ENCODE measurements at places on chromosomes 1 and 21.

GRCh38 chr21:25298512-25299491 lies 308.5 kb downstream of the MRPL39 start:
- no peak for DNase-seq

DNA sequence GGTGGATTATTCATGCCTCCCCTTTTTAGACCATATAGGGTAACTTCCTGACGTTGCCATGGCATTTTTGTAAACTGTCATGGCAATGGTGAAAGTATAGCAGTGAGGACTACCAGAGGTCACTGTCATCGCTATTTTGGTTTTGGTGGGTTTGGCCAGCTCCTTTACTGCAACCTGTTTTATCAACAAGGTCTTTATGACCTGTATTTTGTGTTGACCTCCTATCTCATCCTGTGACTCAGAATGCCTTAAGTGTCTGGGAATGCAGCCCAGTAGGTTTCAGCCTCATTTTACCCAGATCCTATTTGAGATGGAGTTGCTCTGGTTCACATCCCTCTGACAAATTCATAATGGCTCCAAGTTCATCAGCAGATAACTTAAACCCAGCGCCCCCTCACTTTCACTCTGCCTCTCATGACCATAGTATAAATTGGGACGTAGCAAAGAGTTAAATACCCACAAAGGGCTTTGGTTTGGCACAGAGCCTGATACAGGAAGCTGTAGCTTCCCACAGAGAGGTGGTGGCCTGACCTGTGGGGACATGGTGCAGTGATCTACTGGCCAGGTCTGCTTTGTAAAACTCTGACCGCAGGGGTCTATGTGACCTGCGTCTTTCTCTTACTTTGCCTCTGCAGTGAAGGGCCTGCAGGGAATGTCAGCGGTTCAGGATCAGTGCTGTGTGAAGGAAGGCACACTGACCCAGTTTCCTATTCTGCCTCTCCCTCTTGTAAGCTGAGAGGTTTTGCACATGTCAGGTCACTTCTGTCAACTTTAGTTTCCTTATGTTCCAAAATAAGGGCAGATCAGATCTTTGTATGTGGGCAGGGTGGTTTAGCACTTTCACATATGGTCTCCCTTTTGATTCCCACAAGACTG lies 78.1 kb upstream of the ZNF644 start:
- DNase-seq = no peak

DNA sequence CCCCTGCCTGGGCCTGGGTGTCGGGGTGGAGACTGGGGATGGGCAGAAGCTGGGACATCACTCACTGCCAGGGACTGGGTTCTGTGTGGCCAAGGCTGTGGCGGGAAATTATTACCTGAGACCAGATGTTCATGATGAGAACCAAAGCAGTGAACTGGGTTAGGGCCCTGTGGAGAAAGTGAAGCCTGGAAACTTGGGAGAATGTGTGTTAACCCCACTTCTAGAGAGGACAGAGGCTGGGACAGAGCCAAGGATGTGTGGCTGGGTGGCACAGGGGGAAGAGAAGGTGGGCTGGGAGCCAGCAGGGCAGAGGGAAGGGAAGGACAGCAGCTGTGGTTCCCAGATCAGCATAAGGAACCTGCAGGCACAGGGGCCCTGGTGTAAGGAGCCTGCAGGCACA lies 31.3 kb downstream of the CNIH3 start:
- DNase-seq = no peak

DNA sequence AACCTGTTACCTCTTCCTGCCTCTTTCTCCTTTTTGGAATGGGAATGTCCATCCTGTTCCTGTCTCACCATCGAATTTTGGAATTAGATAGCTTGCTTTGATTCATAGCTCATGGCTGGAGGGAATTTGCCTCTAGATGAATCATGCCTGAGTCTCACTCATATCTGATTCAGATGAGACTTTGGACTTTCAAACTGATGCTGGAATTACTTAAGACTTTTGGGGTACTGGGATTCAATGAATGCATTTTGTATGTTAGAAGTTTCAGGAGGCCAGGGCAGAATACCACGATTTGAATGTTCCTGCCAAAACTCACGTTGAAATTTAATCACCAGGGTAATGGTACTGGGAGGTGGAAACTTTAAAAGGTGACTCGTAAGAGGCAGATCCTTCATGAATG lies 132.4 kb downstream of the DSCAM start:
- peak; percentile 46 for DNase-seq

- DNase-seq = no peak
Observed at GRCh38 chr1:53112861-53113260, 29.6 kb downstream of the SLC1A7 start.

- no peak for DNase-seq
Observed at GRCh38 chr1:14897997-14898645, 255.4 kb upstream of the TMEM51 start.

DNA sequence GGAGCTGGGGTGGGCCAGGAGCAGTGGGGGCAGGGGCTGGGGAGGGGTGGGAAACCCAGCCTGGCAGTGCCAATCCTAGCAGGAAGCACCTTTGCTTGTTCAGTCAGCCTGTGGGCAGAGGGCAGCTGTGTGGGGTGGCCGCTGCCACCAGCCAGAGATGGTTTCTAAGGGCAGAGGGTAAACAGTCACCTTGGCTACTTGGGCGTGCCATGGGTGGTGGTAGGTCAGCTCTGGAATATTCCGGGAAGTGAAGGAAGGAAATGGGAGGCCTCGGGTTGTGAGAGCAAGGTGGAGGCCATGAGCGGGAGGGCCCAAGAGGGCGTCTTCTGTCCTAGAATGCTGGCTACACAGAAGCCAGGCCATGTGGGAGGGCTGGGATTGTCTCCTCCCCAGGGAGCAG lies 20.7 kb upstream of the WNT4 start:
- no peak for DNase-seq

GRCh38 chr1:20029178-20029912 lies 40.6 kb upstream of the PLA2G5 start:
- no peak for DNase-seq

- no peak for DNase-seq
Observed at GRCh38 chr1:17819129-17819802, 64.1 kb downstream of the ACTL8 start.

Data from RKO (cell line).